ENCODE measurements at places on chromosomes 5 and 9.

DNA sequence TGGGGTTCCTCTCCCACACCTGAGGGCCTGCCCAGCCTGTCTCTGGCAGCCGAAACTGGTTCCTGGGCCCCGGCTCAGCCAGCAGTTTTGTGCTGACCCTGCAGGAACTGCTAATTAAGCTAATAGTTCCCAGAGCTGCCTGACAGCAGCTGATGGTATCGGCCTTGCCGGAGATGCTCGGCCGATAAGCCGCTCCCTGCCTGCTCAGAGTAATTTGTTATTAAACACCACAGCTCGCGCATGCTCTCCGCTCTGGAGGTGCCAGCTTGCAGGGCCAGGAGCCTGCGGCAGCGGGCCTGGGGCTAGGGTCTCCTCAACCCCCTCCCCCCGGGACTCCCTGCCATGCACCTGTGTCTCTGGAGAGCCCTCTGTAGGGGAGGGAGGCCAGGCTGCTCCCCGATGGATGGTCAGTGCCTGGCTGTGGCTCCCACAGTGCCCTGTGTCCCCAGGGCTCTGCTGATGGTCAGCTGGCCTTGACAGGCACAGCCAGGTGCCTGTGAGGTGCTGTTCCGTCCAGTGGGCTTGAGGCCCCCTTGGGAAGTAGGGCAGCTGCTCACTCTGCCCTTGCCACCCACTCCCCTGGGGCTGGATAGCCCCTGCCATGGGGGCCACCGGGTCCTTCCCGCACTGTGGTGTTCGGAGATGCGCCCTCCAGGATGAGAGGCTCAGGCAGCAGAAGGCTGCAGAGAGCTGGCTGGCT, 41.7 kb downstream of the RXRA start:
- no peak for DNase-seq

DNA sequence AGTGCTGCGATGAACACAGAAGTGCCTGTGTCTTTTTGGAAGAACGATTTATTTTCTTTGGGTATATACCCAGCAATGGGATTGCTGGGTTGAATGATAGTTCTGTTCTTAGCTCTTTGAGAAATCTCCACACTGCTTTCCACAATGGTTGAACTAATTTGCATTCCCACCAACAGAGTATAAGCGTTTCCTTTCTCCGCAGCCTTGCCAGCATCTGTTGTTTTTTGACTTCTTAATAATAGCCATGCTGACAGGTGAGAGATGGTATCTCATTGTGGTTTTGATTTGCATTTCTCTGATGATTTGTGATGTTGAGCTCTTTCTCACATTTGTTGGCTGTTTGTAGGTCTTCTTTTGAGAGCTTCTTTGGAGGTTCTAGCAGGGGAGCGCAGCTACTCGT, 134.6 kb downstream of the TENT4A start:
- no peak for DNase-seq

GRCh38 chr5:135312255-135312935, 86.6 kb downstream of the MACROH2A1 start:
- no peak for DNase-seq

DNA sequence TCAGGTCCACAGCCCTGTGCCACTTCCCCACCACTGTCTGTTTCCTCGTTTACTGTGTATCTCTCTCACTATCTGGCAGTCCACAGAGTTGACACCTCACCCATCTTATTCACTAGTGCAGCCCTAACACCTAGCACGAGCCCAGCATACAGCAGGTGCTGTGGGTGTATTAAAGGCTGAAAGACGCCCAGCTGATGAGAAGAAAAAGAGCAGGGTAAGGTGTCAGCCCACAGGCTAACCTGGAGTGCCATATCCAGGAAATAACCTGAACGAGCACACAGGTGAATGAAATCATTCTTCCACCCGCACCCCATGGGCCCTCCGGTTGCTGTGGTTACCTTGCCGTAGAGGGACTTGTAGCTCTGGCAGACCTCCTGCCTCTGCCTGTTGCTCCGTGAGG, 18.6 kb downstream of the ANXA6 start:
- no peak for DNase-seq

- DNase-seq = no peak
These were observed 332.4 kb upstream of the DAB2 start for GRCh38 chr5:39757131-39757530.

- no peak for DNase-seq
These were observed 21.0 kb upstream of the WWC1 start for GRCh38 chr5:168270476-168270875.

DNA sequence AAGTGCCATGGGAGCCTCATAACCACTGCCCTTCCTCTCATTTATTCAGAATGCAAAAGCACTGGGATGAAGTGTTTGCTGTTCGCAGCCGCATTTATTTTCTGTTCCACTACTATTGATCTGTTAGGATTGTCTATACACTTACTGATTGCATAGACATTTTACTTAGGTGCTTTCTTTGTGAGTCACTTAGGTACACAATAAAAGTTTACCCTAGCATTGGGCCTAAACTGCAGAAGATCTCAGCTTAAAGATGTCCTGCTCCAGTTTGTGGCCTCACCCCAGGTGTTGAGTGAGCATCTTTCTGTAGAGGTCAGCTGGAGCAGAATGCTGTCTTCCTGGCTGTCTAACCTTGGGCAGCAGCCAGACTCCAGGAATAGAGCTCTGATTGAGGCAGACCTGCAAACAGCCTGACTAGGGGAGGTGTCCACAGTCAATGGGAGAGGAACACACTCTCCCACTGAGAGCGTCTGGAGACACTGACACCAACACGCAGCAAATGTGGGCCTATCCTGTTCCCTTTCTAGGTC, 54.0 kb downstream of the GPR21 start:
- no peak for DNase-seq

Measured in common myeloid progenitor, CD34-positive (primary cell).